ENCODE measurements at places on chromosomes 4 and X.

- no peak for DNase-seq
These were observed 263.5 kb downstream of the MAPK10 start for GRCh38 chr4:86096373-86096772.

- no peak for DNase-seq
These were observed 10.4 kb downstream of the ACOT9 start for GRCh38 chrX:23732704-23733103.

GRCh38 chr4:45580334-45580733 is 543.5 kb downstream of the GABRG1 start:
- no peak for DNase-seq

DNA sequence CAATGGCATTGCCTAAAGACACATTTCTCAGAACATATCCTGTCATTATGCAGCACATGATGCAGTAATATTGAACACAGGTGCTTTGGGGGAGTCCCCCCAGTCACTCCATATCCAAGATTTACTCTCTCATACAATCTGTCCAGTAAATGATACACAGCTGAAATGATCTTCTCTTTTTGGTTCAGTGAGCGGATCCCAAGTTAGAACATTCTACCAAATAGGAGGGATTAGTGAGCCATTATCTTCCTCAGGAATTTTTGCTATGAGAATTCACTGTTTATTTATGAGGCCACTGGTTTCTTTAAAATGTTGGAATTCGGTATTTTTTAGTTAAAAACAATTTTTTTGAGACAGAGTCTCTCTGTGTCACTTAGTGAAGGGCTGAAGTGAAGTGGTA is 96.5 kb downstream of the TRAPPC11 start:
- no peak for DNase-seq

- no peak for DNase-seq
These were observed 619.9 kb upstream of the SLIT2 start for GRCh38 chr4:19631814-19632213.

- DNase-seq, result no peak
These were observed 4.0 kb downstream of the MFAP3L start for GRCh38 chr4:170022211-170022610.

DNA sequence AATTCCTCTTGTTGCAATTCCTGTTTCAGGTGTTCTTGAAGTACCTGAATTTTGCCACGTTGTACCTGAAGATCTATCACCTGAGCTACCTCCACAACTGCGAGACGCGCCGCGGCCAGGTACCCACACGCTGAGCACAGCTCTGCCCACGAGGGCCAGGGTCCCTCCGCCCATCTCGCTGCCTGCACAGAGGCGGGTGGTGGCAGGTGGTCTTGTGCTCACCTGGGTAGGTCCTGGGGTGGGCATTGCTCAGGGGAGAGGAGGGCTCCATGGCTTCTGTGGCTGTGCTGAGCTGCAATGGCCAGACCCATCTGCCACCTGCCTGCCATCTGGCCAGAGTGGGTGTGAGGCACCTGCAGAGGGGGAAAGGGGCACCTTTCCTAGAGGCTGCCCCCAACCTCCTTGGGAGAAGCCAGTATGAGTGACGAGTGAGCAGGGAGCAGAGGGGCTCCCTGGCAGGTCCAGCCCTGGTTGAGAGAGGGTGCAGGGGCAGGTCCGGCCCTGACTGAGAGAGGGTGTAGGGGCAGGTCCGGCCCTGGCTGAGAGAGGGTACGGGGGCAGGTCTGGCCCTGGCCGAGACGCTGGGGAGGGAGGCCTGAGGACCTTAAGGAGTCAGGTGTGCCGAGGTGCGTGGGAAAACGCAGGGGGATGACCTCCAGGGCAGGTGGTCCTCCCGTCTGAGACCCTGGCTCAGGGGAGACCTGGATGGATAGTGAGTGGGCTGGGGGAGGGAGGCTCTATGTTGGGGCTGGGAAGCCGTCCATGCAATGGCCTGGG is 10.7 kb downstream of the PDE6B start:
- DNase-seq, result no peak

DNA sequence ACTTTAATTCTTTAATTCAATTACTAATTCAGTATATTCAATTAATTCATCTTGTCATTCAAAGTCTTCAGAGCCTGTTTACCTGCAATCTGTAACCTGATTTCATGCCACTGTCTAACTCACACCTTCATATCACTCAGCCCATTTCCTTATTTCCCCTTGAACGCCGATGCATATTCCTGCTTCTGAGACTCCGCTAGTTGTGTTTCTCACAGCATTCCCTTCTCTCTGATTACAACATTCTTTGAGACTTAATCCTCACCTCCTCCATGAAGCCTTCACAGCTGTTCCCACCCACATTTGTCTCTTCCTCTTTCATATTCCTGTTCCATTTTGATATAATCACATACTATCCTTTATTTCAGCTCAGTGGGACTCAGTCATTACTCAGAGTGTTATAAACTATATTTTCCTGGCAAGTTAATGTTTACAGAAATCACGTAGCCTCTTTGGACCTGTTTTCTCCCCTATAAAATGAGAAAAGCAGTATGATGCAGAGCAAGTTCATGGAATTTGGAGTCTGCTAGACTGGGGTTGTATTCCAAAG is 69.0 kb downstream of the MAP9 start:
- no peak for DNase-seq

GRCh38 chr4:24849756-24850155 is 54.4 kb downstream of the SOD3 start:
- no peak for DNase-seq

DNA sequence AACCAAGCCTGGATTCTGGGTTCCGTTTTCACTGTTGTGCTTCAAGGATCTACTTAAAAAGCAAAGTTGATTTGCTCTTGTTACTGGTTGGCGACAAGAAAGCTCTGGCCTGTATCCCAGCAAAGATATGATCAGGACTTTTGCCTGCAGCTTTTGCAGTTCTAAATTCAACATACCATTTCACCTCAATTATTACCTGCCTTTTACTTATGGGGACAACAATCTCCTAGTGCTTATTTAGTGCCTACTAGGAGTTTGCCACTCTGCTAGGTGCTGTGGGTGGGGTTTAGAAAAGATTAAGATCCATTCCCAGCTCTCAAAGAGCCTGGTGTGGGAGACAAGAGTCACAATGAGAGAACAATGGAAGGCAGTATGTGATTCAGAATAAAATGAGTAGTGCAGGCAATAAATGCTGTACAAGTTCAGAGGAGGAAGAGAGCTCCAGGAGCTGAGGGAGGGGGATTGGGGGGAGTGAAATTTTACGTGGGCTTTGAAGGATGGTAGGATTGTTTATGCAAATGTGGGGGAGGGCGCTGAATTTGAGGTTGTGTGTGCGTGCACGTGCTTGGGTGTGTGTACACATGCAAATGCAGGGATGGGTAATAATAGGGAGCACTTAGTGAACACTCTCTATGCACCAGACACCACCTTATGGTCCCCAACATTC is 5.0 kb upstream of the TMEM164 start:
- no peak for DNase-seq

- DNase-seq, result no peak
These were observed 411.1 kb downstream of the TRIML1 start for GRCh38 chr4:188550296-188550695.

GRCh38 chr4:88137112-88137511 is 21.3 kb downstream of the ABCG2 start:
- DNase-seq, result no peak

DNA sequence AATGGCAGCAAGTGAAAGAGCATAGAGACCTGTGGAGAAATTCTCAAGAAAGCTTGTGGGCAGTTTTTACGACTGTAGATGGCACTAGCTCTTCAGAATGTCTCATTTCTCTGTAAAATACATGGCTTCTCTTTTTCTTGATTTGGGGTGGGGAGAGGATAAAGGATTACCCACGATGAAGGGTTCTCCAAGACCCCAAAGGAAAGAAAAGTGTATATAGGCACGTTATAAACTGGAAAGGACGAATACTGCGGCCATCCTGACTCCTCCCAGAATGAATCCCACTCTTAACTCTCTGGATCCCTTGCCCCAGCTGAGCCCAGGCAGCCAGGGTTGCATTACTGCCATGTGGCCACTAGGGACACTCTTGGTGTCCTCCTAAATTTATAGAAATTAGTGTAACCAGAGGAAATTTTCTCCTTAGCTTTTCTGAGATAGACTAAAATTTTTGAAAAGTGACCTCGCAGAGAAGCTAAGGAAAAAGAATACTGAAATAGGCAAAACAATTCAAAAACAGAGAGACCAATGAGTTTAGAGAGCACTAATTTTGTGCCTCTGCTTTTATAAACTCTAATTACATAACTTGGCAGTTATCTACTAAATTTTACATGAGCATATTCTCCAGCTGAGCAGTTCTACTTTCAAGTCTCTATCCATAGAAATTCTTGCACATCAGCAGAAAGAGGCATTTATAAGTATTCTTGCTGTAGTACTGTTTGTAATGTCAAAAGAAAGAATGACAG is 37.8 kb upstream of the PCDH19 start:
- no peak for DNase-seq

DNA sequence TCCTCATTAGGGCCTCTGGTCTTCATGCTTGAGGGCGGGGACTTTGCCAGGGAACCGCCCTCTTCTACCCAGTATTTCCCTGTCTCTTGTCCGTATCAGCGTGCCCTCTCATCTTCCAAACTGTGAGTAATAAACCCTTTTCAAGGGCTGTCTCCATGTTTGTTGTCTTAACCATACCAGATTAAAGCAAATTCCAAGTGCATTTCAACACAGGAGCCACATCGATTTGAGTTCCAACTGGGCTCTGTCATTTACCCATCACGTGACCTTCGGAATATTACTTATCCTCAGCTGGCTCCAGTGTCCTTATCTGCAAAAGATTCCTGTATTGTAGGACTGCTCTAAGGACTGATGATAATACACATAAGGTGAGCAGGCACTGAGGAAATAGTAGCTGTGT is 6.4 kb upstream of the PHEX start:
- DNase-seq, result no peak

GRCh38 chrX:103276581-103277002 is at the start of gene TCEAL5:
TSS of gene TCEAL5 (minus strand) at chrX:103276750. CDS start at chrX:103274563, 2,187 bp downstream.
- DNase-seq, result no peak

GRCh38 chr4:24888475-24889344 is 24.1 kb downstream of the CCDC149 start:
- no peak for DNase-seq

DNA sequence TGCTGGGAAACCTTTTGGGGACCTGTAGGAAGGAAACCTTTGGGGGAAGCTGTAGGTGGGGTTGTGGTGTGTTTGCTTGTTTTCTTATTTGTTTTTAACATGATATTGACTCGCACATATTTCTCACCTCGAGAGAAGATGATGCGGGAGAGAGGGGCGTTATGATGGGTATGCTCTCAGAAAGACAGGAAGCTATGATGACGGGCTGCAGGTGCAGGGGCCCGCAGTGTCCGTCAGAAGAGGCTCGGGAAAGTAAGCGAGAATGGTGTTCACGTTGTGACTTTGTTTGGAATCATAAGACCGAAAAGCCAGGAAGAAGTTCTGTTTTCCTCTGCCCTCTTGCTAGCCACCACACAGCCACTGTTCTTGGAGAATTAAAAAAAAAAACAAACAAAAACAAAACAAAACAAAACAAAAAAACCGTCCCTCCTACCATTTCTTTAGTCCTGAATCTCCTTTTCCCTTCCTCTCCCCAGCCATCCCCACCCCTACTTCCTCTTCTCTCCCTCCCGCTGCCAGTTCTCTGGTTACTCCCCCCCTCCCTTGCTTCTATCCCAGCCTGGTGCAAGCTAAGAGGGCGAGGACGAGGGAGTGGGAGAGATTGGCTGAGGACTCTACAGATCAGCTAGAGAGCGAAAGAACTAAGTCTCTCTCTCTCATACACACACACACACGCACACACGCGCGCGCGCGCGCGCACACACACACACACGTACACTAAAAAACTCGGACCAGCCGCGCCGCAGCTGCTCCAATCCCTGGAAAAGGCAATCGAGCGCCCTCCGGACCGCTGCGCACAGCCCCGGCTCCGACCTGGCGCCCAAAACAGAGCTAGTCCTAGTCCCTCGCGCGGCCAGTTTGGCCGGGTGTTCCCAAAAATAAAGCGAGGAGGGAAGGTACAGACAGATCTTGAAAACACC is at the start of gene BMP3:
Gene BMP3 (plus strand): TSS at position 648 of the 920 bp plus-strand sequence. CDS start 577 bp downstream, outside the sequence.
- no peak for DNase-seq

GRCh38 chr4:76905521-76905920 is 7.6 kb upstream of the SOWAHB start:
- no peak for DNase-seq

DNA sequence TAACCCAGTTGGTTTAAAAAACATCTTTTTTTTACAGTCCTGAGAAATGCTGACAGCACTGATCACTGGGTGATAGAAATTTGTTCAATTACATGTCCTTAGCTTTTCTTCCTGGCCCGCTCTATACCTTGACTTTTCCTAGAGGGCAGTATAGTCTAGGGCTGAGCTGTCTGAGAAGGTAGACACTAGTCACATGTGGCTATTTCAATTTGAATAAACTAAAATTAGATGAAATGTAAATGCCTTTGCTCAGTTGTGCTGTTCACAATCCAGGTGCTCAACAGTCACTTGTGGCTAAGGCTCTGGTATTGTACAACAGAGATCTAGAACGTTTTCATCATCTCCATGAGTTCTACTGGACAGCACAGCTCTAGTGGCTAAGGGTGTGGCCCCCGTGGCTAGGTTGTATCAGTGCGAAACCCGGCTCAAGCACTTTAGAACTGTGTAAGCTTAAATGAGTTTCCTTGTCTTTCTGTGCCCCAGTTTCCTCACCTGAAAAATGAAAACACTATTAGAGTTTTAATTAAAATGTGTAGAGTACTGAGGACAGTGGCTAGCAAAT is 111.6 kb upstream of the WDR17 start:
- no peak for DNase-seq

- no peak for DNase-seq
These were observed 665 bp downstream of the PSMD10 start for GRCh38 chrX:108090491-108091263.

GRCh38 chr4:56531149-56531770 is 25.7 kb downstream of the ARL9 start:
- DNase-seq, result no peak

DNA sequence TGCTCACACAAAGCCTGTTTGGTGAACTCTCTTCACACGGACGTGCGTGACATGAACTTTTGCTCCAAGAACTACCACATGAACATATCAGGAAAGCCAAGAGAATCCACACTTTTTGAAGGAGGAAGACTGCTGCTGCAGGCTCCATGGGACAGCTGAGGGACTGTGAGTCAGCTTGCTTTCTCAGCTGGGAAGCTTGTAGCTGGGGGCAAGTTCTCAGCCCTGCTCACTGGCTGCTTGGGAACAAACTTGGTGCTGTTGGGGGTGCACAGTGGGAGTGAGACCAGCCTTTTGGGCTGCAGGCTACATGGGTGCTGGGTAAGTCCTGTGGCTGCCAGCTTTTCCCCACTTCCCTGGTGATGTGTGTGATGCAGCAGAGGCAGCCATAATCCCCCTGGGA is 123.9 kb downstream of the ATP8A1 start:
- no peak for DNase-seq

DNA sequence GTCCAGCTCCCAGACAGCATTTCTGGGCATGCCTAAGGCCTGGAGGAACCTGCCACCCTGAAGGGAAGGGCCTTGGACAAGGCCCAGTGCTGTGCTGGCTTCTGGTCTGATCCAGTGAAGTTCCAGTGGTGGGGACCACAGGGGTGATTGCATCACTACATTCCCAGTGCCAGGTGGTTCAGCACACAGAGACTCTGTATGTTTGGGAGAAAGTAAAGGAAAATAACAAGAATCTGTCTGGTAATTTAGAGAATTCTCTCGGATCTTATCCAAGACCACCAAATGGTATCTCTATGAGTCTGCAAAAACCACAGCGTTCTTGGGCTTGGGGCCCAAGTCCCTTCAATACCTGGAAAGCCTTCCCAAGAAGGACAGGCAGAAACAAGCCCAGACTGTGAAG is 131.8 kb upstream of the MAD2L1 start:
- no peak for DNase-seq

GRCh38 chr4:156941940-156942548 is 29.6 kb downstream of the PDGFC start:
- peak; percentile 70 for DNase-seq

Measured in NCI-H1092 (cell line).